ENCODE measurements at places on chromosomes 2 and 18. TPM values are rescaled to one million over a fixed set of nuclear protein-coding genes. Genes with fewer than 3 reads are reported as not detected.

The POTEC gene
- total RNA-seq: not detected

The PLCD4 gene
- 0.95 TPM for total RNA-seq

The MGAT5 gene
- 112 TPM for total RNA-seq

The GALNT1 gene
- 137 TPM for total RNA-seq

The LRRC30 gene
- not detected for total RNA-seq

The PCARE gene
- total RNA-seq: not detected

The ANTXR1 gene
- total RNA-seq: 0.86 TPM

- DNase-seq: no peak
Observed at GRCh38 chr2:103364177-103364576, 602.3 kb downstream of the TMEM182 start.

DNA sequence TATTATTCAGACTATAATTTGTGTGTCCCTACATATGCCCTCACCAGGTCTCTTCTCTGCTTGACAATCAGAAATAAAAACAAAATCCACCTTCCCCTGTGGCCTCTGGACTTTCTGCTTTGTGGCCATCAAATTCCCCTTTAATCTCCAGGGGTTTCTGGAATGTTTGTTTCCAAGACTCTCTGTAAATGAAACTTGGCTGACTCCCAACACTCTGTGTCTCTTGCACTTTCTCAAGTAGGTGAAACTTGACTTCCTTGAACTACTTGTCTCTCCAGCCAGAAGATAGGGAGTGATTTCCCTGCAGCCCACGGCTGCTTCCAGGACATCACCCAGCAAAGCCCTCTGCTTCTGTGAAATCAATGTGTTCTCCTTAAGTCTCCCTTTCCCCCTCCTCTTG, 54.1 kb upstream of the AQP4 start:
- no peak for DNase-seq

DNA sequence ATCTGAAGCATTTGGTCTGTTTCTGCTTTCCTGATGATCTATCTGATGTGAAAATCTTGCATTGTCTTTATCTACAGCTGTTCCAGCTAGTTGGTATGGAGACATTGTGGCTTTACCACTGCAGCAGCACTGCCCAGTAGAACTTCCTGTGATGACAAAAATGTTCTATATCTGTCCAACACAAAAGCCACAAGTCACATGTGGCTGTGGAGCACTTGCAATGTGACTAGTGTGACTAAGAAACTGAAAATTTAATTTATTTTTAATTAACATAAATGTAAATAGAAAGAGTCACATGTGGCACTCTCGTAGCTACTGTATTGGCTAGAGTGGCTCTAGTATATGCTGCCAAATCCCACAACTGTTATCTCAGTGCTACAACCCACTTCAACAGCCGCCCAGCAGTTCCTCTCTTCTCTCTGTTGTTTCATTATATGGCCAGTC, 425.7 kb downstream of the SETBP1 start:
- no peak for DNase-seq

DNA sequence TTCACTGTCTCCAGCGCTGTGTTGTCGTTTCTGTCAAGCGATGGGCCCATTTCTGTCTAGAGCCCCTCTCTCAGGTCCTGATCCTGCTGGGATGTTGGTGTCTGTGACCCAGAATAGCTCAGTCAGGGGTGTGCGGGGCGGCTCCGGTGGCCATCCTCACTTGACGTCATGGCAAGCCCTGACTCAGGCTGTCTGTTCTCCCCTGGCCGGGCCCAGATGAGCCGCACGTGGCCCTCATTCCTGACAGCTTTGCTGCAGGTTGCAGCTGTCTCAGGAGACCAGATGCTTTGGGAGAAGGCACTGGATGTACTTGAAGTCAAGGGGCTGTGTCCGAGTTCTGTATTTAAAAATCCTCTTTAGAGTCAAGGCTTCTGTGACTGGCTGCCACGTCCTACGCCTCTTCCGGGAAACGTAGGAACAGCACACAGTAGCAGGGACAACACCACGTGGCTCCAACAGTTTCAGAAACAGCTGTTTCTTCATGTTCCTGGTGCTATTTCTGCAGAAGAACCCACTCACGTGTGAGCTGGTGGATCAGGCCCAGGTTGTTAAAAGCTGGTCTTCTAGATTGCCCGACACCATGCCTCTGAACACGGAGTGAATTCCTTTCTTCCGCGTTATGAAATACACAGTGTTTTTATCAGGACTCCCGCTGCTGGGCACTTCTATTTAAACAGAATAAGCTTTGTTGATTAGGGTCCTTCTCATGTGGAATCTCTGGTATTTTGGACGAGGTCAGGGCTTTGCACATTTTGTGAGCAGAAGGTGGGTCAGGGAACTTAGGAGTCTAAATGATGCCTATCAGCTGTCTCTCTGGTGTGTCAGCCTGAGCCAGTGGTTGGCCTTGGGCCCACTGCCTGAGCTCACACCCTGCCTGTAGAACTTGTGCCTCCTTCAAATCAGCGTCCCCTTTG, 28.3 kb upstream of the NTSR2 start:
- no peak for DNase-seq

GRCh38 chr2:149733936-149734685, 146.5 kb upstream of the MMADHC start:
- DNase-seq: peak; percentile 33

DNA sequence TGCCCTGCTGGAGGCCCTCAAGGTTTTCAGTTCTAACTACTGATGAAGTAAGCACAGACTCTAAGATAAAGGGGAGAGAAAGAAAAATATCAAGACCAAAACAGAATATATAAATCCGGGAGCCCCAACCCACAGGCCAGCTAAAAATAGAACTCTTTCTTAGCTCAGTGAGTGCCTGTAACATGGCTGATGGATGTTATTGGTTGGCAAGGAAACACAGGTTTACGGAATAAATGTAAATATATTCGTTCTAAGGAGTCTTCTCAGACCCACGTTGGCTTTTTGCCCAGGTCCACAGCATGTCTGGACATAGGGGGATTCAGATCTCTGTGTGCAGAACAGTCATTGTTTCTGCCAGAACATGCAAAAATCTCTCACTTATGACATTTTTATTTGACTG, 139.0 kb upstream of the SERPINE2 start:
- no peak for DNase-seq

GRCh38 chr18:23994361-23994902, 20.1 kb upstream of the TTC39C start:
- DNase-seq: peak; percentile 47

DNA sequence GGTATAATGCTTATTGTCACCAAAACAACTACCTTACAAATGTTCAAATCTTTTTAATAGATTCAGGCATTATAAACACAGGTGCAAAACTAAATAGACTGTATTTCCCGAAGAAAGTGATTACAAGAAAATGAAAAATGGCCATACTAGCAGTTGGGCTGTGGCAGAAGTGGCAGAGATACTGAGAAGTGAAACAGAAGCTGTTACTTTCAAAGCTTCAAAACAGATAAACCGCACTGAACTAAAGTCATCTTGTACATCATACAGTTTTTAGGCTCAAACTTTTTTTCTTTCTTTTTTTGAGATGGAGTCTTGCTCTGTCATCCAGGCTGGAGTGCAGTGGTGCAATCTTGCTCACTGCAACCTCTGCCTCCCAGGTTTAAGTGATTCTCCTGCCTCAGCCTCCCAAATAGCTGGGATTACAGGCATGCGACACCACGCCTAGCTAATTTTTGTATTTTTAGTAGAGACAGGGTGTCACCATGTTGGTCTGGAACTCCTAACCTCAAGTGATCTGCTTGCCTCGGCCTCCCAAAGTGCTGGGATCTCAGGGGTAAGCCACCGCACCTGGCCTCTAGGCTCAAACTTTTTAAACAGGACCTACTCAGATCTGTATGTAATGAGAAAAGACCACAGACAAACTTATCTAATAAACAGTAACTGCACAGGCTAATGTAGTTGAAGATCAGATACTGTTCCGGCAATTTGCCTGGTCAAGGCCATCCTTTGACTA, 77.9 kb upstream of the SATB2 start:
- no peak for DNase-seq

DNA sequence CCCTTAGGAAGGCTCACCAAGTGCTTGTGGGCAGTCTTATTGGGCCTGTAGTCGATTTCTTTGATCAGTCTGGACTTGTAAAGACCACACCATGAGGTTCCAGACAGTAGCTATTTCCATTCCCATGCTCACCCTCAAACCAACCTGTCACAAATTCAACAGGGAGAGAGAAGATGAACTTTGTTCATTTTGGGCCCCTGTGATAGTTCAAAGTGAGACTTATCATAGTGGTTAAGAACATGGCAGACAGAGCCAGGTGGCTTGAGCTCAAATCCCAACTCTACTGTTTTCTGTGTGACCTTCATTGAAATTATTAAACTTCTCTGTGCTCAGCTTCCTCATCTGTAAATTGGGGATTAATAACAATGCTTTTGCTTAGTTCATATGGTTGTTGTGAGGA, 53.9 kb upstream of the CTLA4 start:
- DNase-seq: no peak

GRCh38 chr2:19231625-19232024, 126.8 kb downstream of the OSR1 start:
- no peak for DNase-seq

GRCh38 chr2:208620487-208620978, 213.9 kb downstream of the PTH2R start:
- DNase-seq: no peak

DNA sequence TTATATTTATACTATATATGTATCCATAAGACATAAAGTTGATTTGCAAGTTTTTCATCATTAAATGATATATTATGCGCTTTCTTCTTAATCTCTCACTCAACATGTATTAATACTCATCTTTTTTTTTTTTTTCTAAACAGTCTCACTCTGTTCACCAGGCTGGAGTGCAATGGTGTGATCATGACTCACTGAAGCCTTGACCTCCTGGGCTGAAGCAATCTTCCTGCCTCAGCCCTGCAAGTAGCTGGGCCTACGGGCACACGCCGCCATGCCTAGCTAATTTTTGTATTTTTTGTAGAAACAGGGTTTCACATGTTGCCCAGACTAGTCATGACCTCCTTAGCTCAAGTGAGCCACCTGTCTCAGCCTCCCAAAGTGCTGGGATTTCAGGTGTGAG, 51.4 kb upstream of the MAP4K3 start:
- DNase-seq: peak; percentile 63

GRCh38 chr2:2226326-2226725, 104.7 kb downstream of the MYT1L start:
- no peak for DNase-seq

DNA sequence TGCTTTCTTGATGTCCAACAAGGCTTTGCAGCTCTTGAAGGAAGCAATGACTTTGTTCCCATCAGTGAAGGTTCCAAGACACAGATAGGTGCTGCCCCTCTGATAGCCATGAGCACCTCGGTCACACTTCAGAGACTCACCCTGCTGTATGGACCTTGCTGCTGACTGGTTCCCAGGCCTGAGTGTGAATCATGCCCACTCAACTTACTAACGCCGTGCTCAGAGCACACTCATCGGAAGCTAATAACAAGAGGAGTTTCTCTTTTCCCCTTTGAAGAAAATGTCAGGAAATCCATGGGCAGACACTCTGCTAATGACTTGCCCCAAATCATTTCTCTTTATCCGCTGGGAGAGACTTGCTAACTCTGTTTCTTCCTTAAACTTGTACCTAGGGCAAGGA, 83.8 kb upstream of the ARL4C start:
- DNase-seq: no peak

All from Calu3 (cell line).